ENCODE measurements at places on chromosomes 5 and 9.

GRCh38 chr5:30607301-30607894, 586.1 kb upstream of the CDH6 start:
- DNase-seq = no peak

DNA sequence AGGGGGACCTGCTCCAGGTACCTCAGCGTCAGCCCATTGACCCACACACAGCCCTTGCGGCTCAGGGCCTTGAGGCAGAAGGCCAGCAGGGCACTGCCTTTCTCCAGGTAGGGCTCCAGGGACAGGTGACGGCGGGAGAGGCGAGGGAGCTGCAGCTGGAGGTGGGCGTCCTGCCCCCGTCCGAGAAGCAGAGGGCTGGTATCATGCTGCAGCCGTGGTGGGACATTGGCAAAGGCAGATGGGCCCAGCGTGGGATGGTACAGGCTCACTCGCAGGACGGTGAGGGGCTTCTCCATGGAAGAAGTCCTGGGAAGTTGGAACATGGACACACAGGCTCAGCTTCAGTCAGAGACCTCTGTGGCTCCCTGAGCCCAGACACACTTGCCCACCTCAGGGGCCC, 2.5 kb upstream of the DCANP1 start:
- DNase-seq = no peak

DNA sequence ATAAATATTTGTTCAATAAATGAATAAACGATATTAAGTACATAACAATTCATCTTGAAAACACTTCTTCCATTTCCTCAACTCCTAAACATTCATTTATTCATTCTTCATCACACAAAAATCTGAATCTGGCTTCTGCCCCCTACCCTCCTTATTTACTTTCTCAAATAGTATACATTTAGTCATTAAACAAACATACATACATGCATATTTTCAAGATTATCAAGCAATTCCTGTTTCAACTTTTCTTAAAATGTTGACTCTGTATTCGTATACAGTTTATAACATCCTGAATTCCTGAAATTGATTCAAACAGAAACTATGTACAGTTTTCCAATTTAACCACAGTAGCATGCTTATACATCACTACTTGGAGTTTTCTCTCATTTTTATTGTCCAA, 129.0 kb downstream of the MUSK start:
- DNase-seq = no peak

DNA sequence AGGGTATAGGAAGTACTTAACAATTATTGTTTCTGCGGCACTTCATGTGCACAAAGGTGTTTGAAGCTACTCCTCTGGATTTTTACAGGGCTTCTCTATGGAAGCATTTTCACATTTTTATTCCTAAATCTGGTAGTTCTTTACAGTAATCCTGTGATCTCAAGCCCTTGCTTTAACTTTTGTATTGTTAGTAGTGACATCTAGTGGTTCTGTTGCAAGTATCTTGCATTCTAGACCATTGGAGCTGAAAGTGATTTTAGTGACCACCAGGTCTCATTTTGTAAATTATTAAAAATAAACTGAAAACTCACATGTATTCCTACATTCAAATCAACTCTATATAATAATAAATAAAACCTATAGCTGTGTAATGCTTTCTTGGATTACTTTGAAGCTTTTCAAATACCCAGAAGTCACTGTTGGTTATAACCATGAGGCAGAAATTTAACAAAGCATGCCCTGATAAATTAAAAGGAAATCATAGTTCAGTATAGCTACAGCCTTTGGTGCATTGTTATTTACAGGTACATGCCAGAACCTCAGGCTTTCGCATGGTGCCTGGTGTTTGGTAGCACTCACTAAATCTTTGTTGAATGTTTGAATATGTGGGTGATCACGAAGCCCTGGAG, 18.9 kb downstream of the RPS23 start:
- peak; percentile 18 for DNase-seq

GRCh38 chr5:80242849-80243248, 13.0 kb downstream of the SERINC5 start:
- no peak for DNase-seq

GRCh38 chr5:5418006-5418405, 4.5 kb upstream of the ICE1 start:
- DNase-seq = no peak

DNA sequence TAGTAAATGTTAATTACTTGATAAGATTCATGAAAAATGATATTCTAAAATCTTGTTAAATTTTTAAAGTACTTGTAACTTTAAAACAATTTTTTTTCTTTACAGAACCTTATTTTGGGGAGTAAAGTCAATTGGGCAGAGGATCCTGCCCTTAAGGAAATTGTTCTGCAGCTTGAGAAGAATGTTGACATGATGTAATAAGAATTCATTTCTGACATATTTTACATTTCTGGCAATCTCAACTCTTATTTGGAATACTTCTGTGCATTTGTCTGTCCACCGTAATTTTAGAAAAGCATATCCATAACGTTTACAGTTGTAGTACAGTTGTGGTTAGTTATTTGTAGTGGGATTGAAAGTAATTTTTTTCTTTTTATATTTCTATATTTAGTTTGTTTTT, 20.2 kb downstream of the CENPH start:
- DNase-seq = no peak

- DNase-seq = no peak
Observed at GRCh38 chr9:105673850-105674387, 11.7 kb downstream of the TAL2 start.

DNA sequence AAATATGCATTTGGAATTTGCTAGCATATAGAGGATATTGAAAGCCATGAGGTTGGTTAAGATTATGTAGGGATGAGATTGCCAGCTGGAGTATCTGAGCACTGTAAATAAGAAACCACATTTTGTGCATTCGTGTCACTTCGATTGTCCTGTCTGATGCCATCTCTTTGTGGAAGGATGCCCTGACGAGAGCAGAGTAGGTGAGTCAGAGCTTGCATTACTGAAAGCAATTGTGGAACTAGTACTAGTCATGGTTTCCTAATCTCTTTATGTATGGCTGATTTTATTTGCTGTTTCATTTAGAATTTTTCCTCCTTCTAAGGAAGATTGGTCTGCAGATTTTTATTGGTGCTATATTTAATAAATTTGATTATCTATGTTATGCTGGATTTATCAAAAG, 14.5 kb upstream of the TAS2R1 start:
- DNase-seq = no peak

GRCh38 chr5:6682239-6682638, 31.0 kb upstream of the TENT4A start:
- no peak for DNase-seq

DNA sequence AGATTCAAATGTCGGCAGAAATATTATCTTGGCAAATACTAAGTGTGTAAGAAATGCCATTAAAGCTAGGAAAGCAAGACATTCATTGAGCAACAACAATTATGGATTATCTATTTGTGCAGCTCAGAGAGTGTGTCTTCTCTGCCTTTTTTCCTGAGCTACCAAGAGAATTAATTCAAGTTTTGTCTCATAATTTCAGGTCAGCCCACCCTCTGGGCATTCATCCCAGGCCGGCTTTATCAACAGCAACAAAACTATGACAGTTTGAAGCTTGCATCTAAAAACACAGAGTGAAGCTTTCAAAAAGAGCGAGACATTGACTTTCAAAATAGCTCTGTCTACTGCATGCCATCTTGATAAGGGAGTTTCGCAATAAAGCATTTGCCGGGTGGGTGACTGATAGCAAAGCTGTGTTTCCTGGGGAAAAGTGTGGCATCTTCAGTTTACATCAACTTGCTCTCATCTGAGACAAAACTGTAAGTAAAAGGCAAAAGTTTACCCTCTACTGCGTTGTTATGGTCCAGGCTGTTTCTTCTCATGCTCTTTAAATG, 182.4 kb downstream of the IRX1 start:
- no peak for DNase-seq

DNA sequence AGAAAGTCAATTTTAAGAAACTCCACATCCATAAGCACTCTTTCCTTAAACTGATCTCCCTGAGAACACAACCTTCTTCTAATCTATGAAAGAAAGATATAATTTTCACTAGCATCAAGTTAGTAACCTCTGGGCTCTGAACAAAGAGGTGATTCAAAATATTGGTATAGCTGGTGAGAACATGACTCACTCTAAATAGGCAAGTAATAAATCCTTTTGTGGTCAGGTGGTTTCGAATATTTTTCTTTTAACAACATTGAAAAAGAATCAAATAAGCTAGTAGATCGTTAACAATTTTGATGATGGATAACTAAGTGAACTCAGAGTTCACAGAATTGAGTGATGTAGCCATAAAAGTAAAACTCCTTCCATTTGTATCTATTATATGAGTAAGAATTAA, 150.6 kb upstream of the IQGAP2 start:
- DNase-seq = no peak

- DNase-seq = no peak
Observed at GRCh38 chr9:133971981-133972941, 19.9 kb downstream of the VAV2 start.

- DNase-seq = no peak
Observed at GRCh38 chr9:133803028-133803585, 65.0 kb upstream of the SARDH start.

GRCh38 chr5:35198075-35198474, 32.2 kb downstream of the PRLR start:
- no peak for DNase-seq

DNA sequence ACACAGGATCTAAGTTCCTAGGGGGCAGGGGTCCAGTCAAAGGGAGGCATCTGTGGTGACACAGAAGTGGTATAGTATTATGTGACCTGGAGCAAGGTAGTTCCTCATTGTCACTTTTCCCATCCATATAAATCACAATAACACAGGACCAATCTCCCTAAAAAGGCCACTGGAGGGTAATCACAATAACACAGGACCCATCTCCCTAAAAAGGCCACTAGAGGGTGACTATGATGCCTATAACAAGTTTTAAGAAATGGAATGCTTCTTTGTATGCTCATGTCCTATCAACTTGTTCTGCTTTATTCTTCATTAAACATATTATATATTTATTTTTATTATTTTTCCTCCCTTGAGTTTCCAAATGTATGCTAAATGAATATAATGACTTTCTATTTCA, 254.6 kb downstream of the ASTN2 start:
- no peak for DNase-seq

DNA sequence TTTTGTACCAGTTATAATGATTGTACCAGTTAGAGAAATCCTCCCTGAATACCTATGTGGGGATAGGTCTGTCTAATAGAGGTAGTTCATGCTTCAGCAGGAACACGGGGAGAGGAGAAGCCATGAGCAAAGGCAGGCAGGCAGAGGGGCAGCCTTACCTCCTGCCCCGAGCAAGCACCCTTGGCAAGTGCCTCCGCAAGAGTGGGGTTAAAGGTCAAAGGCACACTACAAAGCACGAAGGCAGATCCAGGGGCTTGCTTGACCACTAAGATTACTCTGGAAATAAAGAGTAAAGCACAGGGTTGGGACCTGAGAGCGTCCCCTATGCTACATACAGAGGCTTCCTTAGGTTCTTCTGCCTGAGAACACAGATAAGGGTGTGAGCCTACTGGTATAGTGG, 100.9 kb downstream of the SEMA6A start:
- no peak for DNase-seq

DNA sequence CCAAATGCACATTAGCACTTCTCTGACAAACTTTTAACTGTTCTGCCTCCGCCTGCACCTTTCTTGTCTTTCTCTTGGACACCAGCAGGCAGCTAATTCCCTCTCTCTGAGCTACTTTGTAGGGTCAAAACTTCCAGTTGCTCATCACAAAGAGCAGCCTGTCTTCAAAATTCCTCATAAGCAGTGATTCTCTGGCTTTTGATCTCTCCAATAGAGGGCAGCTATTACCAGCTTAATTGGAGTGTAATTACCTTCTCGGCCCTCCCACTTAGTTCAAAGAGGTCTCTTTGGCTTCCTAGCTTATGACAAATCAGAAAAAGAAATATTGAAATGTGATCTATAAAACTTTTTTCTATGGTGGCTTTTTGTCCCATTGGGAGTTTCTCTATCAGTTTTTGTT, 43.6 kb upstream of the RAD23B start:
- DNase-seq = no peak

DNA sequence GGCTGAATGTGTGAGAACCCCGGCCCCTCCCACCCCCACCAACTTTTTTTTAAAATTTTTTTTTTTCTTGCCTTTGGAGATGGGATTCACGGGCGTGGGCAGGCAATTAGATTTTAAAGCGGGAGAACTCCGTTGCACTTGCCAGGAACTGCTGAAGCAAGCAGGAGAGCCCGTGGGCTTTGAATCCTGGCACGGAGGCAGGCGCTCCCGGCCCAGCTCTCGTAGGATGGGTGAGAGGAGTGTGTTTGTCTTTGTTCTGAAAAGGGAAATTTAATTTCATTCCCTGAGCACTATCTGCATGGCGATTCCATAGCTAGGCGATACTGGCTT, 54.3 kb upstream of the BOD1 start:
- DNase-seq = no peak

DNA sequence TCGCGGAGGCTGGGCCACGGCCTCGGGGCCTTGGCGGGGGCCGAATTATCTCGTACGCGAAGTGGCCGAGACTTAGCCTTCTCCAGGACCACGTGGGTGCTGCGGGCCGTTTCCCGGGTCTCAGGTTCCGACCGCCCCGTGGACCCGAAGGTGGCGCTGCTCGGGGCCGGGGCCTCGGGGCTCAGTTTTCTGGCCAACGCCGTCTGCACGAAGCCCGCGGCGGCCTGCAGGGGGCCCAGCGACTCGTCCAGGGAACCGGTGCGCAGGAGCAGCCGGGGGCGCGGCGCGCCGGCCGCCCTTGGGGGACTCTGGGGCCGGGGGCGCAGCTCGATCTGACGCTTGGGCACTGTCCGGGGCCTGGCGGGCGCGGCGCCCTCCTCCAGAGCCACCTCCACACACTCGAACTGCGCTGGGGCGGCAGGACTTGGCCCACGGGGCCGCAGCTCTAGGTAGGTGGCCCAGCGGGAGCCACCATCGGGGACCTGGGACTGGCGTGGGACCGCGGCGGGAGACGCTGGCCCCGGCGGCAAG, 716 bp downstream of the PROB1 start:
- DNase-seq = no peak

GRCh38 chr5:107770051-107770450, 99.3 kb upstream of the EFNA5 start:
- DNase-seq = no peak

- DNase-seq = no peak
Observed at GRCh38 chr5:855771-856530, 5.2 kb upstream of the ZDHHC11 start.

- no peak for DNase-seq
Observed at GRCh38 chr9:34125681-34126206, 754 bp downstream of the DCAF12 start.

DNA sequence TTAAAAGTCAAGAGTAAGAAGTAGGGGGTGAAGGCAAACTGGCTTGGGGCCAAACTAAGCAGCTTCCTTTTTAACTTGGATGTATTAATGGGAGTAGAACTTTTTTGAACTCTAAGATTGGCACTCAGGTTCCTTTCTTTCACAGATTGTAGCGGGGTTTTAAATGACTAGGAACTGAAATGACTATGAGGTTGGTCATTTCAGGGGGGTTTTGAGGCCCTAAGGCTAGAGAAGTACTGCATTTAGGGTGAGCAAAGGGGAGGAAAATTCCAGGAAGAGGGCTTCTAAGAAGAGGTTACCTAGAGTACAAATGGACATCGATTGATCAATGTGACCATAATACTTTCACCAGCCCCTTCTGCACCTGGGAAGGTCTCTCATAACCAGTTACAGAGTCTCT, 381.8 kb downstream of the MLLT3 start:
- no peak for DNase-seq

Data from HCT116 (cell line).